ENCODE measurements at places on chromosomes 1 and 21.

DNA sequence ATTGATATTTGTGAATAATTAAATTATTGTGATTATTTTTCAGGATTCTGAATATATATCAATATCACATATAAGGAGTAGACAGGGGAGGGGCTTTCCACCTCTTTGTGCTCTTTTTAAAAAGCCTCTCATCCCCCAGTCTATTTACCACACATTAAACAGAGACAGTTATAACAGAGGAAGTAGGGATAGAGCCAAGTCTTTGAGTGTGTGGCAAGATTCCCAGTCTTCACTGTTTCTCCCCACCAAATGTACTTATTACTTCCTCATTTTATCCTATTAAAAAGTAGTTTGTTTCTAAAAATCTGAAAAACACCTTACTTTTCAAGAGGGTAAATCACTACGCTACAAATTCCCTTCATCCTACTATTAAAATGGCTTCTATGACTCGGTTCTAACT lies 46.7 kb downstream of the EPS15 start:
- no peak for DNase-seq

DNA sequence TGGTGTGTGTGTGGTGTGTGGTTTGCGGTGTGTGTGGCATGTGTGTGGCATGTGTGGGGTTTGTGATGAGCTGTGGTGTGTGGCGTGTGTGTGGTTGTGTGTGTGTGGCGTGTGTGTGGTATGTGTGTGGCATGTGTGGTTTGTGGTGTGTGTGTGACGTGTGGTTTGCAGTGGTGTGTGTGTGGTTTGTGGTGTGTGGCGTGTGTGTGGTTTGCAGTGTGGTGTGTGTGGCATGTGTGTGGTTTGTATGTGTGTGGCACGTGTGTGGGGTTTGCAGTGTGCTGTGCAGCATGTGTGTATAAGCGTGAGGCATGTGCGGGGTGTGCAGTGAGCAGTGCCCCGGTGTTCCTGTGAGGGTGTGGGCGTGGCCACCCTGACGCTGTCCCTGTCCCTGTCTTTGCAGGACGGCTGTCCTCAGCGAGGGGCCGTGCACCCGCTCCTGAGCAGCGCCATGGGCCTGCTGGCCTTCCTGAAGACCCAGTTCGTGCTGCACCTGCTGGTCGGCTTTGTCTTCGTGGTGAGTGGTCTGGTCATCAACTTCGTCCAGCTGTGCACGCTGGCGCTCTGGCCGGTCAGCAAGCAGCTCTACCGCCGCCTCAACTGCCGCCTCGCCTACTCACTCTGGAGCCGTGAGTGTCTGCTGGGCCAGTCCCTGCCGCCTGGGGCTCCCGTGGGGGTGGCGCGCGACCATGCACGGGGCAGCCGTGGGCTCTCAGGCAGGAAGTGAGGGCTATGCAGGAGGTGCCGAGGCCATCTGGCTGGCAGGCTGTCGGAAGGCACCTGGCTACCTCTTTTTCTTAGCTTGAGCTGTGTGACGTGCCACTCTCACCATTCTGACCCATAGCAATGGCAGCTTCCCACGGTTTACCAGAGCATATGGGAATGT lies 52.6 kb upstream of the TRAPPC10 start:
- DNase-seq: no peak

- no peak for DNase-seq
Observed at GRCh38 chr21:37797403-37797802, 118.9 kb downstream of the KCNJ6 start.

DNA sequence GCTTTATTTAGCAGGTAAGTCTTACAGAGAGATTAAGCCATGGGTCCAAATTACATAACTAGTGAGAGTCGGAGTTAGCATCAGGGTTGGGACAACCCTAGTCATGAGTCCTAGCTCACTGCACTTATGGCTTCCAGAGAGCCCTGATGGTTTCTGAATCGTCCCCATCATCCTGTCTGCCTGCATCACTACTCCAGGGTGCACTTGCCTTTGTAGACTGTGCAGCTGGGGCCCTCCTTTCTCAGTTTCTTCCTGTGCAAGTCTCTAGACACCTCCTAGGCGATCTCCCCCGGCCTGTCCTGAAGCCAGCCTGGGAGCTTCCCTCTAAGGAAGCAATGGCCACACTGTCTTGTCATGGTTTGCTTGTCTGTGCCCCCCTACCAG lies 37.1 kb downstream of the KIAA0040 start:
- no peak for DNase-seq

- DNase-seq: peak; percentile 29
Observed at GRCh38 chr1:85578321-85579295, 2.0 kb upstream of the CCN1 start.

GRCh38 chr1:211511947-211512346 lies 20.0 kb upstream of the RD3 start:
- DNase-seq: no peak

DNA sequence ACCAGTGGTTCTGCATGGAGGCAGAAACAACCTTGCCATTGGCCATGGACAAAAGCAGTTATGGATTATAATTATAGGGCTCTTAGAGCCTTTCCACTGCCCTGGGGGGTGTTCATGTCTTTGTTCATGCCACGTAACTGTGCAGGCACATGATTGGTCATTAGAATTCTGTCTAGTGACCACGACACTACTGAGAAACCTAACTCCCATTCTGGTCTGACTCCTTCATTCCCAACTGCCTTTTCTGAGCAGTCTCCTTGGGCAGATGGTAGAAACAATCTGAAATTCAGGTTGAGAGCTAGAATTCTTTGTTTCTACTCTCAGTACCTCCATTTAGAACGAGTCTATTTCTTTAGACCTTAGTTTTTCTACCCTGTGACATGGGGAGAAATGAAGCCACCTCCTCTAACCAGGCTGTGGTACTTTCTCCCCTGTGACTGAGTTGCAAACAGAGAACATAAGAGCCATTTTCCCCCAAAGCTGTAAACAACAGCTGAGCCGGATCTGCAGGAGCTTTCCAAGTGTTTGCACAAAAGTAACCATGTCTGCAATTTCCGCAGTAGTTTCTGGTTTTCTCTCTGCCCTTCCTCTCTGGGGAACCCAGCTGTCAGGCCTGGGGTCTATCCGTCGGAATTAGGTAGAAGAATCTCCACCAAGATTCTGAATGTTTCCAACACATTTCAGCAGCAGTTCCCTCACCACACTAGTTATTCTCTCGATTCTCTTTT lies 37.7 kb upstream of the IPO9 start:
- no peak for DNase-seq

GRCh38 chr1:82395440-82395839 lies 594.7 kb downstream of the ADGRL2 start:
- DNase-seq: no peak

DNA sequence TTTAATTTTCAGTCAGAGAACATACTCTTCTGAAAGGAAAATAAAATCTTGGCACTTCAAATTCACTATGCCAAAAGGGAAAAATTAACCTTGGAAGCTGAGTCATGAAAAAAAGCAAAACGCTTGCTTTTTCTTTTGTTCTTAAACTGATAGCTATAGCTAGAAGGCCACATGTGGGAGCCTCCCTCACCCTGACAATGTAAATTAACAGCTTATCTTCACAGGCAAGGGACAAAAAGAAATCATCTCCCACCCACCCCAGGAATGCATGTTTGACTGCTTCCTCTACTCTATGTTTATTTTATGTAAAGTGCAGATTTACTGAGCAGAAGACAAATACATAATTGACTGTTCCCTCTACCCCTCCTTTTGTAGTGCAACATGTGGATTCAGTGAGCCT lies 38.0 kb downstream of the EBNA1BP2 start:
- no peak for DNase-seq

DNA sequence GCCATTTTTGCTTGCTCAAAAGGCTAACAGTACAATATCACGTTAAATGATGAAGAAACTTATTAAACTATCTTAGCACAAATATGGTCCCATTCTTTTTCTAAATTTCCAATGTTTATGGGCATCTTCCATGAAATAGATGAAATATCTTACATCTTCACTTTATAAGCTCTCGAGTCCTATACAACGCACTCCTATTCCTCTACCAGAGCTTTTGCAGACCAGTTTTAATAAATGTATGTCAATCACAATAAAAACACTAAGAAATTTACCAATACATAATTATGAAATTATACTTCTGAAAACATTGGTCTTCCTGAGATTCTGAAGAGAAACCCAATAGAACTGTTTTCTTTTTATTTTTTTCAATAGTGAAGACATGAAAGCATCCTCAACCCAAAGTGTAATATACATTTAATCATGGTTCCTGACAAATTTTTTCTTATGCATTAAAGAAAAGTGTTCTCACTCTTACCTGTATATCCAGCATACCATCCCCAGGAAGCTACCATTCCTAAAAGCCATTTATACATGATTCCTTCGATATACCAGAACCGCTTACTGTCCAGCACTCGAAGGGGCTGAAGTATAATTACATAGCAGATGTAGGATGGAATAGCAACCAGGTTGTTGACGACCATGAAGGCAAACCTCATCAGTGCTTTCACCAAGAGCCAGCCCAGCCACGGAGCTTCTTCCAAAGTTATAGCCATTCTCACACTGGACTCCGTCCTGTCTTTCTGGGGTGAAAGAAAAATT lies 1.8 kb downstream of the LPGAT1 start:
- DNase-seq: no peak

DNA sequence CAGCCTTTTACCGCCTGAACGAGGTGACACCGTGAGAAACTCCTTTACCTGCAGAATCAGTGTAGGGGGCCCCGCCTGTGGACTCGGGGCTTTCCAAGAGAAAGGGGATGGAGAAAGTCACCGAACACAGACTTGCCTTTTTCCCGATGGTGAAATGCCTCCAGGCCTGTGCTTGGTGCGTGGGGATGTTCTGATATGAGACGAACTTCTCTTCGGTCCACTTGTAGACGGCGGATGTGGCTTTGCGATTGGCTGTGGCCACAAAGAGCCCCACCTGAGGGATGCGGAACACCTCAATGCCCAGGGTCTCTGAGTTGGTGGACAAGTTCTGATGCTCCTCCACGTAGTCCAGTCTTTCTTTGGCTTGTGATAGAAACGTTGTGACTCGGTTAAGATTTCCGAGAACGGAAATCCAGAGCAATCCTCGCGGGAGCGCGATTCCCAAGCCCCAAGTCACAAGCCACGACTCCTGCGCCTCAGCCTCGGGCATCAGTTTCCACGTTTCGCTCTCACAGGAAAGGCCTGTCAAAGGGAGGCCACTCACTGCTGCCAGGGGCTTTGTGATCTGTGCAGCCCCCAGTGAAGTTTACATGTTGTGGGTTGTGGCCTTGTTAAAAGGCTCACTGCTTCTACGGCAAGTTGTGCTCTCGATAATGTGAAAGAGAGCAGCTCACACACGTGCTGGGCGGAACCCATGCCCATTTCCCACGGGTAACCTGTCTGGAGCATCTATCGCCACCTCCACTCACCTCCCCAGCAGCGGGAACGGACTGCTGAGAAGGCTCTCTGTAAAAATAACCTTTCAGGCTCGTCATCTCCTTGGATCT lies 12.6 kb downstream of the KRTAP10-1 start:
- DNase-seq: no peak

DNA sequence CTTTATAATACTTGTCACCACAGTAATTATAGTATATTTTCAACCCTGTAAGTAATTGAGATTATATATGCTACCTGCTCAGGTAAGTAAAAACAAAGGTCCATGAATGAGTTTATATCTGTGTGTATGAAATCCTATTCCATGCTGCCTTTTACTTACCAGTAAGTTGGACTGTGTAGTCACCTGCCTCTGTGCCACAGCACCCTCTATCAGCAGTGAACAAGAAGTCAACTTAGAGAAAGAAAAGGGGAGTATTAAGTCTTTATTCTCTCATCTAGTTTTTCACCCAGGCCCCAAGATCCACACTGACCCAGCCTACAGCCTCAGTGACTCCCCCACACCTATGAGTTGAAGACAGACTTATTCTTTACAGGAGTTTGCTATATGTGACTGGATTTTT lies 36.9 kb upstream of the IFI16 start:
- no peak for DNase-seq

- DNase-seq: no peak
Observed at GRCh38 chr1:156948708-156949107, 28.3 kb downstream of the LRRC71 start.

GRCh38 chr1:239392271-239392670 lies 5.9 kb downstream of the CHRM3 start:
- no peak for DNase-seq

DNA sequence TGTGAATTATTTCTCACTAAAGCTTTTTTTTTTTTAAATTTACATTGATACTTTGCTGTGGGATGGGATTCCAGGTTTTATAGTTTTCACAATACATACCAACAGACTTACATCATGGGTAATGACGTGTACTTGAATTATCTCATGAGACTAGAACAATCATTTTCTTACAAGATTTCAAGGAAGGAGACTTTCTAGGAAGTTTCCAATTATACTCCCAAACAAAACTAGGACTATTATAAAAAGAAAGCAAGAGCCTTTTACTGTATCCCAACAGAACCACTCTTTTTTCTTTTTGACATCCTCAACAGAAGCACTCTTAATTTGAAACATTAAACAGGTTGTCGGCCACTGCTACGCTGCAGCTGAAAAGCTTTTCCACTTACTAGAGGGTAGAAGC lies 48.7 kb downstream of the TESK2 start:
- DNase-seq: no peak

GRCh38 chr1:211328866-211329475 lies 2.3 kb downstream of the TRAF5 start:
- DNase-seq: peak; percentile 33

DNA sequence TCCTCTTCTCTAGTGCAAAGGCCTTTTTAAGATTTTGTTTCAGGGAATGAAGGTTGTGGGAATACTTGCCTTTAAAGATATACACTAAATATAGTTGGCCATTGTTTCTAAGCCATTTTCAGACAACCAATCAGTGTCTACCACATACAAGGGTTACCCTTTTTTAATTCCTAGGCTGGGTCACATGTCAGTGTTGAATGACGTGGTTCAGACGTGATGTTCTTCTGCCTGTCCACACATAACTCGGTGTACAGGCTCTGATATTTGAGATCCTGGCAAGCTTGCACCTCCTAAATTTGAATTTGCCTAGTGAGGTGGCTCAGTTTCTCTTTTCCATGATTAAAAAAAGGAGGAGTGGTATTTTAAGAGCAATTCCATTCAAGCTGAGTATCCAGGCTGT lies 38.8 kb downstream of the DTL start:
- DNase-seq: no peak

DNA sequence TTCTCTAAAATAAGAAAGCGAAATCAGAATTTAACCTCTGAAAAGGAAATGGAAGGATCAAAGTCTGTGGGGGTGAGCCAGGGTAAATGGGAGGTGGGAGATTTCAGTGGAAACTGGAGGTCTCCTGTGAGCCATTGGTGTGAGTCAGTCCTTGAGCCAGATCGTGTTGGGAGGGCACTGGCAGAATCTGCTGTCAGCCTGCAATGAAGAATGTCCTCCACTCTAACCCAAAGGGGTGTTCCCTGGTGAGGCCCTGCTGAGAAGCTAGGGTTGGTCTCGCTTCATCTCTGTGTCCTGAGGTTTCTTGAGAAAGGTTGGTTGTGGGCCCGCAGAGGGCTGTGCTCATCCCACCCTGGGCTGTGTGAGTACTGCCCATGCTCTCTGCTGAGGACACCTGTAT lies 2.4 kb downstream of the QSOX1 start:
- no peak for DNase-seq
